Activated T-cell treated with anti-CD3 and anti-CD28 coated beads for 24 hours (primary cell): ENCODE measurements at places on chromosomes 7 and 10.

DNA sequence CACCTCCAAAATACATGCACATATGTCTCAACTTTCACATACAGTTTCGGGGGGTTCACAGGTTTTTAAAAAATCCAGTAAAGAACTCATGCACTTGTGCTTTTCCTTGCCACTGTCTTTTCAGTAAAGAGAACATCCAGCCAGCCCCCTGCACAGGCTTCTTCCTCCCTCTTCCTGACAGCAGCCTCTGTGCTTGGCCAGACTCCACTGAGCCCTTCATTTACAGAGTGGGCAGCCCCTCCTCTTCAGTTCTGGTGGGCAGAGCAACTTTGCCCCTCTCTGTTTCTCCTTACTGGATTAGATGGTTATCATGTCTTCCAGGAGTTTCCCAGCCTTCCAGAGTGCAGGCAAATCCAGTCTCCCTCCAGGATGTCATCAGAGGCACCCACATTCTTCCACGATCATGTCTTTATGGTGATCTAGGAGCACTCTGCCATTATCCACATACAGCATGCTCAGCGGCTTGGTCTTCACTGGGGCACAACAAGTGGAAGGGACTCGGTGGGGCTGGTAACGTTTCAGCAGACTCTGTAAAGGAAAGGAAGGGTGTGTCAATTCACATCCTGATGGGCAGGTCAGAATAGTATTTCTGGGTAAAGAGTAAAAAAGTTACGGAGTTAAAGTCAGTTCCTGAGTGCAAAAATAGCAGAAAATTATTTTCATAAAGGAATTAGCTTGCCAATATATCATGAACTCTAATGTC is 8.8 kb downstream of the NODAL start:
- DNase-seq: no peak

- no peak for DNase-seq
Observed at GRCh38 chr7:70776627-70777101, 355.3 kb upstream of the GALNT17 start.

DNA sequence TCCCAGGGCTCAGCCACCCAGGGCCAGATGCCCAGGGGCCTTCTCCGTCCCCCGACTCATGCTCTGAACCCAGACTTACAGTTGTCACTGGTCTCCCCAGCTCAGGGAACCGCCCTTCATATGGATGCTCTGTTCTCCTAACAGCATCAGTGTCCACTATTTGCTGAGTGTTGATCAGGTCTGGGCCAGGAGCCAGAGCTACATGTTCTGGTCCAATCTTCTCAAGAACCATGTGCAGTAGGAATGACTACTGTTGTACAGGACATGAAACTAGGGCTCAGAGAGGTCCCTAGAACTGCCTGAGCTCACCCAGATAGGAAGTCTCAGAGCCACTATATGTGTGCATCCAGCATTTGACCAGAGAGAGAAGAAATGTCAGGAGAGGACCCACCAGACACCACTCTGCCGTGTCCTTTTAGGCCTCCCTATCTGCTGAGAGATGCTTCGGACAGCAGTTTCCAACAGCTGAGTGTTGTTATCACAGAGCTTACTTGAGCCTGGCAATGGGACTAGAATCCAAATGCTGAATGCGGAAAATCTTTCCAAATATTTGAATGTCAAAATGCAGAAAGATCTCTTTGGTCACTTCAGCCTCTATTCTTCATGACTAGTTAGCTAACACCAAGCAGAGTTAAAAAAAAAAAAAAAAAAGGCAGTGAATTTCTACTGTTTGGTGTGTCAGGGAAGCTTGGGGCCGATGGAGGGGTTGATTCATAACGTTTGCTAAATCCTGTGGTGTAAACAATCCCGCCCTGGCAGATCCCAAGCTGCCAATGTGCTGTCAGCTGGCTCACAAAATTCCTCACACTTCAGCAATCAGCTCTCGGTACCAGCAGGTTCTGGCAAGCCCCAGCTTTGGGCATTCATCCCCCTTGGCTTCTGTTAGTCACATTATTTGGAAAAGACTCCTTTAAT is 246.1 kb downstream of the TNS3 start:
- DNase-seq: no peak

- DNase-seq: no peak
Observed at GRCh38 chr10:79316671-79317431, 30.4 kb upstream of the PPIF start.

DNA sequence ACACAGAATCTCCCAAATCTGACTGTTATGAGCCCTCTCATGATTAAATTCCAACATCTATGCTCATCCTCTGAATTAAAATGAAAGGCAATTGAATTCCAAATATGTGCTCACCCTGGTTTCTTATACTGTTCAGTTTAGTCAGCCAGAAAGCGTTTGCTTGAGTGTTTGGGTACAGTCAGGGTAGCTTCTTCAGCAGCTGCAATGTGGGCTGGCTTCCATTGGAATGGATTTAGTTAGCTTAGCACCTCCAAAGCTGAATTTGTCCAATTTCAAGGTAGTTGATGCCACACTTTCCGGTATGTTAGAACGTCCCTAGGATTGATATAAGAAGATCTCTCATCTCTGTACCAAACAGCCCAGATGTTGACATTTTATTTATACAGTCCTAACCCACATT is 9.3 kb downstream of the KLHL7 start:
- no peak for DNase-seq

- DNase-seq: peak; percentile 36
Observed at GRCh38 chr7:150375662-150376521, 3.2 kb upstream of the ZNF775 start.
